ENCODE measurements at places on chromosomes 2 and 18.

DNA sequence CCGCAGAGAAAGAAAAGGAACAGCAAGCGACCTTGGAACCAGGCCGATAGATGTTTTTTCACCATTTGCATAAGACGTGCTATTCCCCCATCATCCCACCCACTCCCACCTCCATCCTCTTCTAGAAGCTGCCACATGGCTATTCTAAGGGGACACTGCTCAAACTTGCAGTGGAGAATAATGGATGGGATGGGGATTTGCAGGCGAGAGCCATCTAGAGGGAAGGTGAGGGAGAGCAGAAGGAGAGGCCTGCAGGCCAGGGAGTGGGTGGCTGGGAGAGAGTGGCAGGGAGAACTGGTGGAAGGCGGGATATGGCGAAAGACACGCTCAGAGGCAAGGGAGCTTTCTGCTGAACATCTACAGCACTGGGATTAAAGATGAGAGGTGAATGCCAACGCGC lies 84.9 kb downstream of the MAPK4 start:
- DNase-seq, result no peak

DNA sequence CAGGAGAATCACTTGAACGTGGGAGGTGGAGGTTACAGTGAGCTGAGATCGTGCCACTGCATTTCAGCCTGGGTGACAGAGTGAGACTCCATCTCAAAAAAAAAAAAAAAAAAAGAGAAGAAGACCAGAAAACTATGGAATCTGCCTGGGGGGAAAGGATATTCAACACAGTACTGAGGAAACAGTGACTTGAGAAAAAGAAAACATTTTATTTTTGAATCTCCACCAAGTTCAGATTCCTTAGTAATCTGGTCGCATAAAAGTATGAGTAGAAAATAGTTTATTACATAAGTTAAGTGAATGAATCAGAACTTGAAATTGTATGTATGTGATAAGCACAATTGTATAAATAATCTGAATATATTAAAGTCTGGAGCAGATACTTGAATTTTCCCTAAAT lies 13.0 kb upstream of the HAT1 start:
- no peak for DNase-seq

DNA sequence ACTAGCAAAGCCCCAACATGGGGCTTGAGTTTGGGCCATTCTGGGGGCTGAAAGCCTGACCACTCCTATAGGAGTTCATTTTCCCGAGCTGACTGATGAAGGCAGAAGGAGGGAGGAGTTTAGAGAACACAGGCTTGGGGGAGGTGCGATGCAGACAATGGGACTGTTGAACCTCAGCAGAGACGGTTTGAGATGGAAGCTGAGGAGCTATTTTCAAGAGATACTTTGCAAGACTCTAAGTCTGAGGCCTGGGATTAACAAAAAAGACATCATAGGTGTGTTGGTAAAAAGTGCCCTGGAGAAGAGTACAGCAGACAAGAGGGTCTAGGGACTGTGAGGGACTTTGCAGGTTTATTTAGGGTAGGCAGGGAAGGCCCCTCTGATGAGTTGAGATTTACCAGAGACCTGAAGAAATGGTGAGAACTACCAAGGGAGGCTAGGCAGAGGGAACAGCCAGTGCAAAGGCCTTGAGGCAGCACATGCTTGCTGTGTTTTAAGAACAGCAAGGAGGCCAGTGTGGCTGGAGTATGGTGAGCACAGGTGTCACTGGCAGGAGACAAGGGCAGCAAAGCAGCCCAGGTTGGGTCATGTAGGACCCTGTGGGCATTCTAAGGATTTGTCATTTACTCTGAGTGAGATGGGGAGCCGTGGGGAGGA lies 31.6 kb downstream of the PCBP1 start:
- no peak for DNase-seq

- DNase-seq, result no peak
Observed at GRCh38 chr2:161796192-161796591, 172.0 kb downstream of the SLC4A10 start.
